ENCODE measurements at places on chromosomes 16 and 17. TPM values are rescaled to one million over a fixed set of nuclear protein-coding genes. Genes with fewer than 3 reads are reported as not detected.

GRCh38 chr17:35028531-35029262 is 34.8 kb downstream of the RFFL start:
- no peak for DNase-seq

DNA sequence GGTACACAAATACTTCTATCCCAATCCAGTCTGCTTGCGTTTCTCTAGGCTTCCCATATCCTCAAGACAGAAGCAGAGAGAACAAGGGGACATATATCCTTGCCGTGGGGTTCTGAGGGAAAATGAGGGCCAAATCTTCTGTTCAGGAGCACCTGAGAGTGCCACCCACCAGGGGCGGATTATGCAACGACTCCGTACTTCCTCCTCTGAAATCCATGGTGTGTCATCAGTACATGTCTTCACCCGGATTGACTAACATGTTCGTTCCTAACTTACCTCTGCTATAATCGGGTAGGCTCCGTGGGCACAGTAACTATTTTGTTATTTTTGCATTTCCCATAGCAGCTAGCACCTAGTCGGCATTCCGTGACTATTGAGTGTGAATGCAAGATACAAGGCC is 7.8 kb upstream of the ZNF200 start:
- no peak for DNase-seq

The VTN gene
- 0.97 TPM for total RNA-seq

The KCNJ18 gene
- not detected for total RNA-seq

The EVPLL gene
- not detected for total RNA-seq

- DNase-seq: no peak
Measured at GRCh38 chr16:80554033-80554432, 13.2 kb downstream of the DYNLRB2 start.

DNA sequence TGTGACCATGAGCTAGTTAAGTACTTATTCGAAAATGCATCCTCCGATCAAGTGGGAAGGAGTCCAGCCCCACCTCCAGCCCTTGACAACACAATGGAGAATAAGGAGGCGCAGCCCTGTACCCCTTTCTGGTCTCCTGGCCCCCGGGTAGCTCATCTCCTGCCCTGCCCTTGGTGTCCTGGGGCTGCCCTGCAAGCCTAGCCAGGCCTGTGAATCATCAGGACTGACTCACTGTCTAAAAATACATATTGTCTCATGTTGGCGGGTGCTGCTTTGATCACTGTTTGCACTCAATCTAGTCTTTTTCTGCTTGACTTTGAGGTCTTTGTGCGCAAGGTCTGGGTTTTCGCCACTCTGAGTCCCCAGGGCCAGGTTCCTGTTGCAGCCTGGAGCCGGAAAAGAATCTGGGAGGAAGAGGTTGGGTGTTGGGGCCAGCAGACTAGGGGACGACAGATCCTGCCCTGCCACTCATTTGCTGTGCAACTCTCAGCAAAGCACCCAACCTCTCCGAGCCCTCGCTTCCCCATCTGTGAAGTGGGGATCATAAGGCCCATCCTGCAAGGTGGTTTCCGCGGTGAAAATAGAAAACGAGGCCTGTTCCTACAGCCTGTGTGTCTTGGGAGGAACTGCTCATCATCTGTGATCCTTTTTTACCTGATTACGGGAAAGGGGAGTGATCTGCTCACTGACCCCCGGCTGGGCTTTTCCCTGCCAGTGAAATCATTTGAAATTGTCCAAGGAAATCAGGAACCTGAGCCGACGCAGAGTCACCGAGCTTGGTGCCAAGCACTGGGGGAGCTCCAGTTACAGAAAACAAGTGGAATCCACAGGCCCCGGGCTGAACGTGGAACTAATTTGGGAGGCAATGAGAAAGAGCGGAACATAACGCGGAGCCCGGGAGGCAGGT is 230.4 kb downstream of the PARN start:
- no peak for DNase-seq

The RHBDL1 gene
- 5.4 TPM for total RNA-seq

The GSG1L2 gene
- total RNA-seq: not detected

GRCh38 chr17:279331-279730 is 73.3 kb downstream of the RPH3AL start:
- DNase-seq: no peak

DNA sequence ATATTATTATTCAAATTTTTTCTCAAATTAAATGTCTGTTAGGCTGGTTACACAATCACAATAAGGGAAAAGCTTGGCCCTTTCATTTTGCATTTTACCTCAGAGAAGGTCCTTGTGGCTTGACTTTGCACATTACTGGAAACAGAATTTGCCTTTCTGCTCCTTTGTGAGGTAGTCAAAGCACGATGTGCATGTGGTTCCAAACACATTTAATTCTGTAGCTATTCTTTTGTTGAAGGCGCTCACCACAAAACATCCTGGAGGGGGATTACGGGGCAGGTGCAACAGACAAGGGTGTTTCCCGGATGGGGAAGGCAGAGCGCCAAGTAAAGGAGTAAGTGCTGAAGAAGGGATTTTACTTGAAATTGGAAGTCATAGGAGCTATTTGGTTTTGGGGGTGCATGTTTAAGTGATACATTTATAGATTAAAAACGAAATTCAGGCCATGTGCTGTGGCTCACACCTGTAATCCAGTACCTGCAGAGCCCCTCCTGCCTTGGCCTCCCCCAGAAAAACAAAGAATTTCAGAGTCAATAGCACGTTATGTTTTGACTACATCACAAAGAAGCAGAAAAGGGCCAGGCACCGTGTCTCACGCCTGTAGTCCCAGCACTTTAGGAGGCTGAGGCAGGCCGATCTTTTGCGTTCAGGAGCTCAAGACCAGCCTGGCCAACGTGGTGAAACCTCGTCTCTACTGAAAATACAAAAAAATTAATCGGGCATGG is 31.2 kb upstream of the TENT4B start:
- DNase-seq: no peak

DNA sequence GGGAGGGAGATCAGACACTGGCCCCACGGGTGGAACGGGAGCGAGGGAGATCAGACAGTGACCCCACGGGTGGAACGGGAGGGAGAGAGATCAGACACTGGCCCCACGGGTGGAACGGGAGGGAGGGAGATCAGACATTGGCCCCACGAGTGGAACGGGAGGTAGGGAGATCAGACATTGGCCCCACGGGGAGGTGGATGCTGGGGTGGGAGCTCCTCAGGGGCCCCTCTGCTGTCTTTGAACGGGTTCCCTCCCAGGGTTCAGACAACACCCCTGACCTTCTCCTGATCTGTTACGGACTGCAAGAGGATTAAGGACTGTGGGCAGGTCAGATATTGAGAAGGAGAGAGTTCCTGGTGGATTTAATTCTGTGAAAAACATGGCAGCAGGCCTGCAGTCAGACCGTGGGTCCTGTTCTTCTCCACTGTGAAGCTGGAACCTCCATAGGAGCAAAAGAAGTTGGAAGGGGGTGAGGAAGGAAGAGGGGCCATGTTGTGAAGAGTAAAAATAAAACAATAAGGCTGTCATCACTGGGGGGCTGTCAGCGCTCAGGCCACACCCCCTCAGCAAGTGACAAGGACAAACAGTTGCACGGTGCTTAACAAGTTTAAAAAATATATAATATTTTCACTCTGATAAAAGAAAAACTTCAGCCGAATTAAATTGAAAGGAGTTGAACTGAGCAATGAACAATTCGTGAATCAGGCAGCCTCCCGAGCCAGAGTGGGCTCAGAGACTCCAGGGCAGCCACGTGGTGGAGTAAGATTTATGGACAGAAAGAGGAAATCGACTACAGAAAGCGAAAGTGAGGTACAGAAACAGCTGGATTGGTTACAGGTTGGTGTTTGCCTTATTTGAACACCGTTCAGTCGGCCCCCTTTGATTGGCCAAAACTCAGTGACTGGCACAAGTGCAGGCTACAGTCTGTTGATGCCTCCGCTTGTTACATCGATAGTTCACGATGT is 348.7 kb upstream of the TNRC6C start:
- peak; percentile 66 for DNase-seq

The KRTAP4-9 gene
- not detected for total RNA-seq

DNA sequence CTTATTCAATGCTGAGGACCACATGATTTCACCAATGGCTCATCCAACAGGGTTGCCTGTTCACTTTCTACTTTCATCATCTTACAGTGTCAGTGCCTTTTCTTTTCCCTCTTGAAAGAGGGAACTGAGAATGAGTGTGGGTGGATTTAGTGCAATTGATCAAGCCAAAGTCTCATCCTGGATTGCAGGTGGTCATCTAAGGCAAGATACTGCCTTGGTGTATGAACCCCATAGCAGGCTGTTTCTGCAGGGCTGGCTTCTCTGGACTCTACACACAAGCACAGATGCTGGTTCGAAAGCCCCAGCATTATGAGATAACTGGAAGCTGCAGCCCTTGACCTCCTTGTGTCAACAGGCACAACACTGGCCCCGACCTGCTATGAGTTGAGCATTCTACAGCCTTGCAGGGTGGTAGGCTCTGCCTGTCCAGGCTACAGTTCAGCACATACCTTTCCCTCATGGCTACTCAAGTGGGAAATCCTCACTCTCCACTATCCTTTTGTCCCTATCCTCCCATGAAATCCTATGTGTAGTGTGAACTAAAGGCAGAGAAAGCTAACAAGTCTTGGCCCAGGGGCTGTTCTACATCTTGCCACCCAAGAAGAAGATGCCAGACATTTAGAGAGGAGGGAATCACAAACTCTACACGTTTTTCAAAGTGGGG is 358.7 kb downstream of the SLC39A11 start:
- no peak for DNase-seq

- DNase-seq: no peak
Measured at GRCh38 chr16:68458101-68458500, 9.8 kb upstream of the SMPD3 start.

- no peak for DNase-seq
Measured at GRCh38 chr17:75619506-75620431, 13.5 kb upstream of the SMIM5 start.

- no peak for DNase-seq
Measured at GRCh38 chr17:57637666-57638010, 107.5 kb downstream of the CCDC182 start.

The KRT17 gene
- 43.2 TPM for total RNA-seq

- DNase-seq: no peak
Measured at GRCh38 chr17:9443811-9444210, 131.8 kb downstream of the STX8 start.

DNA sequence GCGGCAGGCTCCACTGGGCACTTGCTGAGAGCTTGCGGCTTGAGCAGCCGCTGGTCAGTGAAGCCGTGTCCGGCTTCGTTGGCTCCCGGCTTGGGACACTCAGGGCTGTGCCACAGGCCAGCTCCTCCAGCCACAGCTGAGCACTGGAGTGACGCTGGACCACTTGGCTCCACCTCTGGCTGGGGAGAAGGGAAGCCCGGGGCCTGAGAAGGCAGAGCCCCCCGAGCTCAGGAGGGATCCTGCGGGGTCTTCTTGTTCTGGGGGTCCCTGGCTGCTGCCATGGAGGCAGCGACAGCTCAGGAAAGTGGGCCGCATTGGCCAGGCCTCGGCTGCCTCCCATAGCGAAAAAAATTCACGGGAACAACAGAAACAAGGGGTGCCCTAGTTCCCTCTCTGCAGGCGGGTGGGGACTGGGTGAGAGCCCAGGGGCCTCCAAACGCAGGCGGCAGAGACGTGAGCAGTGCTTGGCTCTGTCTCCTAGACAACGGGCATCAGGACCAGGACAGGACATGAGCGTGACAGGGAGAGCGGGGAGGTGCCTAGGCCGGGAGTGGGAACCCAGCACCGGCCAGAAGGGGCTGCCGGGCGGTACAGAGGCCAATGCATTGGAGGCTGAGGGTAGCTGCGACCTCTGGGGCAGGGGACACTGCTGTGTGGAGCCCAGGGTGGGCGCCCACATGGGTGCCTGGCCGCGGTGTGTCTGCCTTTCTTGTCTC is 37.7 kb downstream of the SLC7A5 start:
- DNase-seq: no peak

- no peak for DNase-seq
Measured at GRCh38 chr16:81401035-81401950, 43.3 kb upstream of the CMIP start.

The PRDM7 gene
- total RNA-seq: not detected

The BFAR gene
- total RNA-seq: 78.2 TPM

The CENPN gene
- 7.2 TPM for total RNA-seq

The CRAMP1 gene
- total RNA-seq: 29.4 TPM

GRCh38 chr17:55172612-55173011 is 92.1 kb upstream of the HLF start:
- DNase-seq: no peak

- DNase-seq: no peak
Measured at GRCh38 chr17:37610971-37611370, 1.8 kb upstream of the SYNRG start.

GRCh38 chr17:63423963-63424362 is 22.1 kb downstream of the CYB561 start:
- DNase-seq: no peak

DNA sequence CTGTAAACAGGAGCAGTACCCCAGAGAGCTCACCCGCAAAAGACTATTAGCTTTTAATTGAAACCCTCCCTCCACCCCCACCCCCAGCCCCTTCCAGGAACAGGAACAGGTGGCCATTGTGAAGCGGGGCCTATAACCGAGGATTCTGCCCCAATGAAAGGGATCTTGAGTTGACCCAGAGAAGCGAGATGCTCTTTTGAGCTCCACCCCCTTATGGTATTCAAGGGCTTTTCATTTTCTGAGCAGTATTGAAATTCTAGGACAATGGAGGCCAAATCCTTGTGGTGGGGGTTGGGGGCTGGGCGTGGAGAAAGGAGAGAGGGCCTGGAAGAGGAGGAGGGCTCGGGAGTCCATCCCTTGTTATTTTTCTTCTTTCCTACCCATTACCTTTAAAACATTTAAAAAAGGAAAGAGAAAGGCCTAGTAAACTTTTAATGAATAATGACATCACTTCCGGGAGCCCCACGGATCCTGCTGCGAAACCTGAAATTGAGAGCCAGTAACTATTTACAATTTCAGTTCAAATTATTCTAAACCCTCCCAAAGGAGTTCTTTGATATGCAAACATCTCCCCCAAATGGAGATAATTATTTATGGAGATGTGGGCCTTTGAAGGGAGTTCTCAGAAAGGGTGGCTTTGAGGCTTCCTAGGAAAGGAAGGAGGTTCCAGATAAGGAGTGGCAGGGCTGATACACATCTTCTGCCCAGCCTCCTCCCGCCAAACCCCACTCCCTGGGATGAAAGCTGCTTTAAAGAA is 30.5 kb downstream of the HS3ST3B1 start:
- no peak for DNase-seq

DNA sequence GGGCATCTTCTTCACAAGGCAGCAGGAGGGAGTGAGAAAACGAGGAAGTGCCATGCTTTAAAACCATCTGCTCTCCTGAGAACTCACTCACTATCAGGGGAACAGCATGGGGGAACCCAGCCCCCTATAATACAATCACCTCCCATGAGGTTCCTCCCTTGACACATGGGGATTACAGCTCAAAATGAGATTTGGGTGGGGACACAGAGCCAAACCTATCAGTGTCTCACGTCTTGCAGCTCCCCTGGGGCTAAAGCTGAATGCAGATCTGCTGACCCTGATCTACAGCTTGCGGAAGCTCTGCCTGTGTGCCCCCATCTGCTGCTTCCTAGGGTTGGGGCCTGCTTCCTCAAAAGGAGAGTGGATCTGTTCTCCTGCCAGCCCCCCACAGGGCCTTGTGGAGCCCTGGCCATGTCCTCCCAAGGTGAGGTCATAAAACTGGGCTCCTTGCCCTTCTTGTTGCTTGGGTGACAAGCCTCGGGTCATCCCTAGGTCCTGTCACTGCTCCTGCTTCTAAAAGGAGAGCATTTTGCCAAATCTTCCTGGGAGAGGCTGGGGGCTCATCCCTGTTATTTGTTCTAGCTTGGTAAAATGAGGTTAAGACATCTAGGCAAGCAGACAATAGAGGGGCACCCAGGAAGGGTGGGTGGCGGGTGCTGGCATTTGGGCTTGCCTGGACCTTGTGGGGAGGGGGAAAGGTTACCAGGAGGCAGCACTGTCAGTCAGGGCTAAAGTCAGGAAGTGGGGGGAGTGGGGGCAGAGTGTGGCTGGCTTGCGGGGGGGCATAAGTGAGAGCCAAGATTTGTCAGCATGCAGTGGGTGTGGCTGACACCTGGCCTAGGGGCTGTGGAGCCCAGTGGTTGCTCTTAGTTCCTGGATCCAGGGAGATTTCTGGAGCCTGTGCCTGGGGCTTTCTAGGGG is 16.0 kb downstream of the KRT33A start:
- DNase-seq: no peak
